ENCODE measurements at places on chromosomes 4 and X. TPM values are rescaled to one million over a fixed set of nuclear protein-coding genes. Genes with fewer than 3 reads are reported as not detected.

The MSX1 gene
- total RNA-seq = 7.4 TPM

The BMPR1B gene
- 9.3 TPM for total RNA-seq

The NXF2 gene
- total RNA-seq = not detected

The TLR6 gene
- 0.56 TPM for total RNA-seq

The MAP7D2 gene
- total RNA-seq = 2.8 TPM

The ELMOD2 gene
- total RNA-seq = 50.2 TPM

The GAGE2A gene
- total RNA-seq = not detected

The UGT2B17 gene
- not detected for total RNA-seq

The CSAG1 gene
- total RNA-seq = not detected

The PASD1 gene
- not detected for total RNA-seq

The NLGN4X gene
- total RNA-seq = 51.5 TPM

The DDIT4L gene
- total RNA-seq = 5.7 TPM

The SHOX gene
- not detected for total RNA-seq

The MAGEA1 gene
- not detected for total RNA-seq

The HERC5 gene
- 1.4 TPM for total RNA-seq

The ADH1A gene
- total RNA-seq = 6.4 TPM

The MAD2L1 gene
- total RNA-seq = 37.4 TPM

The ATP2B3 gene
- total RNA-seq = 0.26 TPM

The AKAP4 gene
- total RNA-seq = not detected

The HAUS3 gene
- 12.3 TPM for total RNA-seq

The BEND2 gene
- total RNA-seq = not detected

The SMIM10 gene
- total RNA-seq = 0.64 TPM

The NMU gene
- 19.4 TPM for total RNA-seq

The CT45A1 gene
- total RNA-seq = not detected

The PLP1 gene
- total RNA-seq = 55.3 TPM

The CHIC2 gene
- 22.2 TPM for total RNA-seq

The TASL gene
- total RNA-seq = not detected

The RNF150 gene
- 7.3 TPM for total RNA-seq

The MCTS1 gene
- 43.7 TPM for total RNA-seq

The MAGEA9B gene
- total RNA-seq = not detected

The CPE gene
- 149 TPM for total RNA-seq

The SPANXN4 gene
- total RNA-seq = not detected

The CTAG1B gene
- not detected for total RNA-seq

The COL25A1 gene
- 9.2 TPM for total RNA-seq

The FRAS1 gene
- total RNA-seq = 33.1 TPM

The ADGRG4 gene
- total RNA-seq = 1.2 TPM

The KIAA1210 gene
- not detected for total RNA-seq

The IL3RA gene
- total RNA-seq = not detected

The SLC4A4 gene
- 27.2 TPM for total RNA-seq

The SSX4B gene
- total RNA-seq = not detected

The TKTL1 gene
- 0.56 TPM for total RNA-seq

The RAB40A gene
- 0.51 TPM for total RNA-seq

The CNKSR2 gene
- total RNA-seq = 13.5 TPM

The MSANTD1 gene
- total RNA-seq = 1.4 TPM

Data from type B pancreatic cell (in vitro differentiated cells).